ENCODE measurements at places on chromosomes 3 and 15.

- no peak for DNase-seq
Measured at GRCh38 chr3:112585782-112586181, 23.9 kb downstream of the SLC35A5 start.

GRCh38 chr15:25719101-25719985 is 143.8 kb downstream of the ATP10A start:
- no peak for DNase-seq

- DNase-seq = peak; percentile 9
Measured at GRCh38 chr3:94132777-94133176, 69.9 kb downstream of the NSUN3 start.

DNA sequence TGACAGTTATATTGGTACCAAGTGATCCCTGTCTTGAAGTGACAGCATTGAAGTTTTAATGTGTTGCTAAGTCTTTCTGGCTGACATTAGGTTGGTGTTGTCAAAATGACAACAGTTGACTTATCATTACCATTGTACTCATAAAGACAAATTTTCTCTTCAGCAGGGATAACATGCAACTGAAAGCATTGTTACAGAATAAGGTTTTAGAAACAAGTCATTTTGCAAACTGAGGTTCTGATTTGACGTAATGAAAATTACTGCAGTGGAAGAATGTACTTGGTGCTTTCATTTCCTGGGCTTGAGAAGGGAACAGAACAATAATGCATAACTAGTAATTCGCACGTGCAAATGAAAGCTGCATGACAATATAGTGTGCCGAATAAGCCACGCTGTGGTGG is 75.1 kb downstream of the MOBP start:
- DNase-seq = no peak

DNA sequence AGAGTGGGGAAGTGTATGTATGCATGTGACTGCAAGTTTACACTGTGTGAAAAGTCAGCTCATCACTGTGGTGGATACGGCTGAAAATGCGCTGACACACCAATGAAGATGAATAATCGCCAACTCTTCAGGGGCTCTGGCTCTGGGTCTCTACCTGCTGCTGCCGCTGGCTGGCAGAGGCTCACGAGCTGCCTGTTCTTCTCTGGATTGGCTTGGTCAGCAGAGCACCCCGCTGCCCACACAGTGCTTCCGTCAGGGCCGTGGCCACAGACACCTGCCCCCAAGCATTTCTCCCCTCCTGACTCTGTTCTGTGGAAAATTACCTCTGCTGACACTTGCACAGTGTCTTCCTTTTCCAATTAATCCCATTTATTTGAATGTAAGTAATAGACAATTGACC is 215.5 kb downstream of the GAP43 start:
- no peak for DNase-seq

GRCh38 chr3:144652573-144652972 is 681.0 kb downstream of the DIPK2A start:
- no peak for DNase-seq

- no peak for DNase-seq
Measured at GRCh38 chr15:60462027-60462426, 16.9 kb downstream of the ICE2 start.

DNA sequence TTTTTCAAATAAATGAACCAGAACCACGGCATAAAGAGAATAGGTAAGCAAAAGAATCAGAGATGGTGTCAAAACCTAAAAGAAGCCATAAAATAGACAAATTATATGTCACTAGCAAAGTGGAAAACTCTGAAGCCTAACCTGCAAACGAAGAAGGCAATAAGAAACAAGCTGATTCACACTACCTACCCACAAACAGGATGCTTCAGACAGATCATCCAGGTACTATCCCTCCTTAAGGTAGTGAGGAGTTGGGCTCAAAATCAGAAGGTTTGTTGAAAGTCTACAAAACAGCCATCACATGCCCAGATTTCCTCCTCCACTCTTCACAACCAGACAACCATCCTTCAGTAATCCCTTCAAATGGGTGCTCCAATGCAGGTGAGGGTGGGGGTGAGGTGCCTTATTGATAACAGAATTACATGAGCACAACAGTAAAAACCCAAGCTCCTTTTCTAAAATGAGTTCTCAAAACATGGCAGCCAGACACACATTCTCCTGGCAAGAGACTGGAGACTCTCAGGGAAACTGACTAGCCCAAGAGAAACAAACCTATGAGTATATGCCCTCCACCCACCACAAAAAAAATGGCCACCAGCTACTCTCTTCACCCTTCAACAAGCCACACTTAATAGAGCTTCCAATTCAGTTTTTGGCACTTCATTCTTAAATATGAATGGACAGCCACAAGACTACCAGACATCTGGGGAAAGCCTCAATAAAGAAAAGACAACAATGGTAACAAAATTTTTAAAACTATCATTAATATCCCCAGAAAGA is 6.4 kb downstream of the KPNA1 start:
- DNase-seq = no peak

GRCh38 chr3:147962408-147963164 is 553.4 kb downstream of the ZIC1 start:
- DNase-seq = peak; percentile 36

DNA sequence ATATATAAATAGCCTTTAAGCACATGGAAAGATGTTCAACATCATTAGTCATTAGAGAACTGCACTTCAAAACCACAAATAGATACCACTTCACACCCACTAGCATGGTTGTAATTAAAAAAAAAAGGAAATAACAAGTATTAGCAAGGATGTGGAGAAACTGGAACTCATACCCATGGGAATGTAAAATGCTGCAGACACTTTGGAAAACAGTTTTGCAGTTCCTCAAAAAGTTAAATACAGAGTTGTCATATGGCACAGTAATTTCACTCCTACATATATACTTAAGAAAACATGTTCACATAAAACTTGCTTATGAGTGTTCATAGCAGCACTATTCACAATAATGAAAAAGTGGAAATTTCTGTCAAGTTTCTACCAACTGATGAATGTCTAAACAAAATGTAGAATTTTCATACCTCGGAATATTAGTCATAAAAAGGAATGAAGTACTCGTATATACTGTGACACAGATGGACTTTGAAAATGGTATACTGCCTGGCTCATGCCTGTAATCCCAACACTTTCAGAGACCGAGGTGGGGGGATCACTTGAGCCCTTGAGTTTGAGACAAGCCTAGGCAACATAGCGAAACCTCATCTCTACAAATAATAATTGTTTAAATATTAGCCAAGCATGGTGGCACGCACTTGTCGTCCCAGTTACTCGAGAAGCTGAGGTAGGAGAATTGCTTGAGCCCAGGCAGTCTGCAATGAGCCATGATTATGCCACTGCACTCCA is 28.1 kb downstream of the BCL2A1 start:
- DNase-seq = no peak

DNA sequence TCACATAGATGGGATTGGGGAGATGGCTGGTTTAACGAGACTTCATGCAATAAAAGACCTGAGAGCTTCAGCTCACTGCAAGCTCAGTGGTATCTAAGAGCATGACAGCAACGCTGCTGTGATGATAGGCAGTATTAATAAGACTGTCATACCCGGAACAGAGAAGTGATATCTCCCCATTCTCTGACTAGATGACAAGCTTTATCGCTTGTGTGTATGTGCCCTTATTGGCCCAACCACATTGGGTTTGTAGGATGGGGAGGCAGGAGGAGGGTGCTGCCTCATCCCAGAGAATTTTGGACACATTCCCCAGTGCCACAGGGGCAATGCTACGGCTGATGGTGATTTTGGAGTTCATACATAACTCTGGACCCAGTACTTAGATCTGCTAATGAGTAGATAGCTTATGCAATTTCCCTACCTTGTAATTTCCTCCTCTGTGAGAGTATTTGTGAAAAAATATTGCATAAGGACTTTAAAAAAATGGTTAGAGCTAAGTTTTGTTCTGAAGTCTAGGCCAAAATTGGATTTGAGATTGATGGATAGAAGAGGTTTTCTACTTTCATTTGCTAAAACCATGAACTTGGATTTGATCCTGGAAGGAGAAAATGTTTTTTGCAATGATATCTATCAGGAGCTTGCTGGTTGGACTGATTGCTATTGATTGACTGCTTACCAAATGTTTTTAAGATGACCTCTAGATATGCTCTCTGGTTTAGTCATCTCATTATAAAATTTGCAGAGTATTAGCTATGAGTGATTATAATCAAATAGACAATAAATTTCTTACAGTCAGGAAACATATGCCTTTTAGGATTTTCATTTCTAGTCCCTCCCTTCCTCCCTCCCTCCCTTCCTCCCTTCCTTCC is 14.0 kb upstream of the TMEM212 start:
- no peak for DNase-seq

- DNase-seq = peak; percentile 21
Measured at GRCh38 chr3:156675830-156676767, 1.7 kb downstream of the TIPARP start.

DNA sequence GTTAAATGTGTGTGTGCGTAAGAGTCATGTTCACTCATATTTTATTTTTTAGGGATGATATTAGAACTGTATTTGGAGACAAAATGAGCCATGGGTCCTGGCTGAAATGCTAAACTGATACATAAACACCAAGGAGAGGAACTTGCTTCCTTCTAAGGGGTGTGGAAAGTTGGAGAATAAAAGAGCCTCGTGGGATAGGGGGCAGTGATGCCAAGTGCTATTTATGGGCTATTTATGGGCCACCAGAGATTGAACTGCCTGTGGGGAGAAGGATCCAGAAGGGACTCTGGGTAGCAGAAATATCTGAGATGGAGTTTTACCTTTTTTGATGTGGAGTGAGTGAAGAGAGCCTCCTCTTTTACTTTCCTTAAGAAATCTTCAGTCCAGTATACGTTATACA is 1.8 kb upstream of the ARNT2 start:
- no peak for DNase-seq

DNA sequence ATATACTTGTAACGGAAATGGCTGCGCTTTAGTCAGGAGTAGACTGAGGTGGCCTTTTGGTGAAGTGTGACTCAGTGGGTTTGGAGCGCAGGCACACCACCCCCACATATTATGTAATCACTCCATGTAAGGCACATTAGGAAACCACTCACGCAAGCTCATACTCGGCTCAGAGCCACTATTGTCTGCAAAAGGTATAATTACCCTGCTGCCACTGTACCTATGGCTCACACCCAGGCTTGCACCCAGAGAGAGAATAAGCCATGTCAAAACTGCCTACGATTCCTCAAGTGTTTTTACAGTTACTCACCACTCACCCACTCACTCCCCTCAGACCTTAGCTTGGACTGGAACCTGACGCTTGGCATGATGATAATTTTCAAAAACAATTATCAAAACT is 611.9 kb upstream of the CCDC54 start:
- DNase-seq = no peak

DNA sequence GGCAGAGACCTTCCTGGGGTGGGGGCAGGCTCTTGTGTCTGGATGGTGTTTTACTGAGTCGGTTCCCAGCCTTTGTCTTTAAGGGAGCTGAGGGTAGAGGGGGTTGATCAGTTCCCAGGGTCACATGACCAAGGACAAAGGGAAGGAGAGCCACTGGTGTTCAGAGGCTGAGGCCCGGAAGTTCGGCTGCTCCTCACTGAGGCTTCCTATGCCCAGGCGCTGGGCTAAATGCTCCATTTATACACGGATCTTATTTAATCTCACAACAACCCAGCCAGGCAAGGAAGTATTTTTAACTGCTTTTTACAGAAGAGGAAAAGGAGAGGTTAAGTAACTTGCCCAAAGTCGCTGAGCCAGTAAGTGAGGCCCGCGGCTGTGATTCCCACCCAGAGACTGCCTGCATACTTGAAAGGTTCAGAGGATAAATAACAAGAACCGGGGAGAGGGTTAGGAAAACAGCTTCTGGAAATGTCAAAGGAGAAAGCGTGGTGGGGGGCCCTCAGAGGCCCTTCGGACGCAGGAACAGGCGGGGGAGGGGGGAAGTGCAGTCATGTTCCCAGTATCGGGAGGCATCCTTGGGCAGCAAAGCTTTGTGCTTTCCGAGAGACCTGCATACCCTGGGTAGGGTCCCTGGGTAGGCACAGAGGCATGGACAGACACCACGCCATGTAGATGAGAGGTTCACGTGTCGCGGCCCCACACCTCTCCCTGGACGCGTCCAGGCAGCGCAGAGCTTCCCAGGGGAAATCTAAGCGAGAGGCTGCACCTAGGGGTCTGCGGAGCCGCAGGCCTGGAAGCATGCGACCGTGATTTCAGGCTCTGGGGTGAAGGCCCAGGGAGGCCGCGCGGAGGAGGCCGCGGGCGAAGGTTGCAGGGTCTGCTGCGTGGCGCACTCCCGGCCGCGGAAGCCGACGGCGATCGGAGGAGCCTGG is 21.3 kb downstream of the EPHB3 start:
- peak; percentile 87 for DNase-seq

- DNase-seq = no peak
Measured at GRCh38 chr15:39488516-39488915, 92.4 kb upstream of the THBS1 start.

- DNase-seq = no peak
Measured at GRCh38 chr3:82143661-82144412, 382.4 kb upstream of the GBE1 start.

- DNase-seq = no peak
Measured at GRCh38 chr15:85623315-85624049, 171.2 kb downstream of the KLHL25 start.

- DNase-seq = no peak
Measured at GRCh38 chr3:172905451-172905850, 154.9 kb downstream of the ECT2 start.

GRCh38 chr3:58202917-58203360 is 7.8 kb downstream of the DNASE1L3 start:
- DNase-seq = no peak

- DNase-seq = no peak
Measured at GRCh38 chr3:185465471-185465870, 33.4 kb downstream of the TMEM41A start.

DNA sequence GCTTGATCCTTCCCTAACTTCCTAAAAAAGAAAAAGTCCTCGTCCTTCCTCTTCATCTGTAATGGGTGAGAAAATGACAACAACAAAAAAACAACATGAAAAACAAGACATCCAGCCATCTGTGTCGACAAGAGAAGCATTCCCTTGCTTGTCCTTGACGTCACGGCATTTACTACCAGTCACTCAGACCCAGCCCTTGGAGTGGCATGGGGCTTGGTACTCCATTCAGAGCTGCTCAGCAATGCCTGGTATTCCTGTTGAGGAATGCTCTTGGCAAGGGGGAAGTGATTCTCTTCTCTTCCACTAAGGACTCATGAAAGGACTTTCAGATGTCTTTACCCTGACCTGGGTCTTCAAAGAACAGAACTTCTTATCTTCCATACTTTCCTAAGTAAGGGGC is 339.7 kb upstream of the RASGRP1 start:
- DNase-seq = peak; percentile 7

DNA sequence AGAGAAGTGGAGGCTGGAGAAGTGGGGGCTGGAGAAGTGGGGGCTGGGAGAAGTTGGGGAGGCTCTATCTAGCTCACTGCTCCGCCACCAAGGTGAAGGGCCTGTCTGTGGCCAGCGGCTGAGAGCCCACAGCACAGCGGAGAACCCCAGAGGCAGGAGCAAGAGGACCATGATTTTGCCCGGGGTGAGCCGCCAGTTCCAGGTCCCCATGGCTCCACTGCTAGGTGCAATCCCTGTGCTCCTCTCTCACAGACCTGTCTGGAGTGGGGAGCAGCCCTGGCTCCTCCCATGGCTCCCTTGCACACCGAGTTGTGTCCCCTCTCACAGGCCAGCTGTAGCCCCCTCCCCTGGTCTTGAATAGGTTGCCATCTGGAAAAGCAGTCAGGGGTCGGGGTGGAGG is 4.7 kb upstream of the NRROS start:
- no peak for DNase-seq

- DNase-seq = no peak
Measured at GRCh38 chr15:63476229-63476632, 28.2 kb upstream of the USP3 start.

Measured in GM23338 (cell line).